ENCODE measurements at places on chromosomes 1 and 21.
A peak's percentile ranks its signal among the peaks of the same experiment; 100 is the strongest.

DNA sequence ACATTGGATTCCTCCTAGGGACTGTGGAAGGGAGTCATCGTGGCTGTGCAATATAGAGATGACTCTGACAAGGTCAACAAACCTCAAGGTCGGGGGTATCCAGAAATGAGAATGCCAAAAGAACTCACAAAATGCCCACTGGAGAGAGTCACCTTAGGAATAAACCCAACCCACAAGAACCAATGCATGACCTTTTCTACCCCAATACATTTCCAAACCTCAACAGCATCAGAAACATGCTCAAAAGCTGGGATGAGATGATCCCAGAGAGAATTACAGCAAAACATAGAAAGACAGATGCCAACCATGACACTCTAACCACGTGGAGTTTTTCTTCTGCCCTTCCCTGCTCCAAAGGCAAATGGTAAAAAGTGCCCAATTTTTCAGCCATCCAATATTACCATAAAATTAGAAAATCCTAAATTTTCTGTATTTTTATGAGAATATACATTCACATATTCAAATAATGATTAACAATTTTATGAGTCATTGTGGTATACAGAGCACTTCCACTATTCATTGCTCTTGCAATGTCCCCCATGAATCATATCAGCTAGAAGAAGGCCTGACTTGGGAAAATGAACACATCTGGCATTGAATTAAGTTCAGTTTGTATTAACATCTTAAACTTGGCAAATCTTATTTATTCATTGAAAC lies 88.2 kb upstream of the PALMD start:
- no peak for DNase-seq

DNA sequence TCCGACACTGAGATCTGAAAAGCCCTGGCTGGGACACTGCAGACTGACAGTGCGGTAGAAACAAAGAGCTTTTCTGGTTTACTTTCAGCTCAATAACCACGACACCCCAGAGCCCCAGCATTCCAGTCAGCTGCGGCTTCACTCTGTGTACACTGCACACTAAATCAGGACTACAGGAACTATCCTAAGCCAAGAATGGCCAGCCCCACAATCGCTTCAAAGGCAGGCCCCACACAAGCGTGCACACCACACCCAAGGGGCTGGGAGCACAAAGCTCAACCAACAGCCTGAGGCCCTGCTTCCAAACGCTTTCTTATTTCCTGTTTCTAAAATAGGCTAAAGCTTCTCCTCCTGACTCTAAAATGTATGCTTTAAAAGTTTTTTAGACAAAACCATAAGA lies 28.4 kb downstream of the URB1 start:
- peak; percentile 54 for DNase-seq

GRCh38 chr1:116573431-116574095 lies 2.7 kb upstream of the CD58 start:
- DNase-seq, result no peak

GRCh38 chr1:168320800-168321450 lies 40.2 kb downstream of the TBX19 start:
- no peak for DNase-seq

GRCh38 chr1:226632169-226632879 lies 83.8 kb downstream of the STUM start:
- DNase-seq, result peak; percentile 49

DNA sequence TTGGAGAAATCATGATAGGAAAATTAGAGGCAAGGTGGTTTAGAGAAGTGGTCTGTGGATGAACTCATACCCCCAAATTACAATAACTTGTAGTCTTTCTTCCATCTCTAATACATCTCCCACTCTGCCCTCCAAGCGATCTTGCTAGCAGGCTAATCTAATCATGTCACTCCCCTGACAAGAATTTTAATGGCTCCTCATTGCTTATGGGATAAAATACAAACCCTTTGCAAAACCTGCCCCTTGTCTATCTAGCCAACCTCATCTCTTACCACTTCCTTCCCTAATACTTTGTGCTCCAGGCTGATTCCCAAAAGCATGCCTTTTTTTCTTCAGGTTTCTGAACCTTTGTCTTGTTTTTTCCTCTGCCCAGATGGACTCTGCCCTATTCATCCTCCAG lies 71.3 kb upstream of the LRRN2 start:
- DNase-seq, result no peak

GRCh38 chr1:156504438-156504813 lies 3.9 kb upstream of the MEF2D start:
- DNase-seq, result peak; percentile 53

GRCh38 chr1:245718123-245718522 lies 563.3 kb downstream of the KIF26B start:
- no peak for DNase-seq

DNA sequence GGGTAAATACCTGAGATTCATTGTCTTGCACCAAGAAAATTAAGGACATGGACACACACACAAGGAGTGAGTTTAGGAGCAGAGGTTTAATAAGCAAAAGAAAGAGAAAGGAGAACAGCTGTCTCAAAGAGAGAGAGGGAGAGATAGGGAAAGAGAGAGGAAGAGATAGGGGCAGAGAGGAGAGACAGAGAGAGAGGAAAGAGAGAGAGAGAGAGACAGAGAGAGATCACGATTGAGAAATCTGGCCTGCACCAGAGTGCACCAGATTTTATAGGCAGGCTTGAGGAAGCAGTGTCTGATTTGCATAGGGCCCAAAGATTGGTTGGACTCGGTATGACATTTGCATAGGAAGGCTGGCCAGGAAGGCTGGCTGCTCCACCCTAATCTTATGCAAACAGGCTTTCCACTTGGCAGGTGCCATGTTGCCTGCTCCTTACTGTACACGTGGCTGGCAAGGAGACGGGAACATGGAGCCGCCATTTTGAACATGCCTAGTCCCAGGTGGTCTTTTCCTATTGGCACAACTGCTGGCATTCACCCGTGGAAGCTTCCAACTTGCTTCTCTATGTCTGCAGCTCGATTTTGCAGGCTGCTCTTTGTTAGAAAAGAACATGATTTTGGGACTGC lies 419.9 kb downstream of the ZP4 start:
- no peak for DNase-seq

- DNase-seq, result peak; percentile 55
Observed at GRCh38 chr1:241356519-241357365, at the start of gene RGS7. Gene RGS7, minus strand, starts transcription at chr1:241357205.

DNA sequence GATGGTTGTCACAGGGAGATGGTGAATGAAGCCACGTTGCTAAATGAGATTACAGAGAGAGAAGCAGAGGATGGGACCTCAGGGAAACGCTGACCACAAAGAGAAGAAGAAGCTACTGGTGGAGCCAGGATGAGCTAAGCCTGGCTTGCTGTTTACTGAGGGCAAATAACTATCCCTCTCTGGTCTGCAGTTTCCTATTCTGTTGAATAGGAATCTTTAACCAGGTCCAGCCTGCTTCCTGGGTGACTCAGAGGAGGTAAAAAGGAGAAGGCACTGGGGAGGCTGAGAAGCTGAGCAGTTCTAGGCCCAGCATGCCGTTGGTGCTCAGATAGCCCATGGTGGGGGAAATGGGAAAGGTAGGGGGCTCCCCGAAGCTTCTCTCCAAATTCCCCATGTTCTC lies 29.6 kb downstream of the DMBX1 start:
- no peak for DNase-seq

DNA sequence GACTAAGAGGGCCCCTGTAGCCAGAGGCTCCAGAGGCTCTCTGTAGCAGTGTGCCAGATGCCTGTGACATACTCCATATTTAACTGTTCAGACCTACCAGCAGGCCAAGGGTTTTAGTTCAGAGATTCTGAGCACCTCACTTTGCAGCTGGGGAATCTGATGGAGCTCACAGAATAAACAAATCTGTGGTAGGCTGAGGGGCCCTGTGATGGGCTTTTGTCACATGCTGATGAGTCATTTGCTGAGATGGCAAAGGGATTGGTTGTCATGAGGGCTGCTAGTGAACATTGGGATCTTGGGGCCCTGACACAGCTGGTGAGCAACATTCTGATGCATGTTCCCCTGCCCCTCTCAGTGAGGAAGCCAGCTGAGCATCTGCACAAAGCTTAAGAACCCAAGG lies 482.2 kb downstream of the CAMTA1 start:
- DNase-seq, result no peak

DNA sequence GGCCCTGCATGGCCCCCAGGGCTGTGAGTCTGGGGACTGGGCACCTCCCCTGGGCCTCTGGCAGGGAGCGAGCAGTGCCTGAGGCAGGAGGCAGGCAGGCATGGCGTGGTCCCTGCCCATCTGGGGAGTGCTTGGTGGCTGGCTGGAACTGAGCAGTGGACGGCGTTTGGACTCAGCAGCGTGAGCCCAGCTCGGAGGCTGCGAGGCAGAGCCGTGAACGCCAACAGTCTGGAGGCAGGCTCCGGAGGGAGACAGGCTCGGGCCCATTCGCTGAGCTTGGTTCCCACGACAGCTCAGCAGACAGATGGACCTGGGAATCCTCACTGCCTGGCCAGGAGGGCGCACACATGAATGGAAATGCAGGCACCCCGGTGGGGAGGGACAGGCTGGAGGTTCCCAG lies 160.7 kb upstream of the POU3F1 start:
- no peak for DNase-seq

DNA sequence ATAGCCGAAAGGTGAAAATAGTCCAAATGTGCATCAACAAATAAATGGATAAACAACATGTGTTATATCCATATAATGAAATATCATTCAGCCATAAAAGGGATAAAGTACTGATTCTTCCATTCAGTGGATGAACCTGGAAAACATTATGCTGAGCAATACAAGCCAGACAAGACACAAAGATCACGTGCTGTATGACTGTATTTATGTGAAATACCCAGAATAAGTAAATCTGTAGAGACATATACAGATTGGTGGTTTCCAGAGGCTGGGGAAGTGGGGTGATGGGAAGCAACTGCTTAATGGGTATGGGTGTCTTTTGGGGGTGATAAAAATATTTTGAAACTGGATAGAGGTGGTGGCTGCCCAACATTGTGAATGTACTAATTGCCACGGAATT lies 13.3 kb upstream of the GSTM4 start:
- DNase-seq, result no peak

GRCh38 chr1:8903410-8903809 lies 24.9 kb upstream of the ENO1 start:
- DNase-seq, result no peak

DNA sequence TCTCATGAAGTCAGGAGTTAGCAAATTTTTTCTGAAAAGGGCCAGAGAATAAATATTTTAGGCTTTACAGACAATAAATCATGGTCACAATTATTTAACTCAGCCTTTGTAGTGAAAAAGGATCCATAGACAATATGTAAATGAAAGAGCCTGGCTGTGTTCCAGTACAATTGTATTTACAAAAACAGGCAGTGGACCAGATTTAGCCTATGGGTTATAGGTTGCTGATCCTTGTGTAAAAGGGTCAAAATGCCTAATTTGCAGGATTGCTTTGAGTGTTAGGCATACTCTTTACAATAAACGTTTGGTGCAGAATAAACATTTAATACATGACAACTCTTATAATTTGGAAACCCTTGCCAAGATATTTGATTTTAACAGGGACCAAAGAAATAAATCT lies 6.5 kb downstream of the SLAMF7 start:
- no peak for DNase-seq

GRCh38 chr1:167656657-167657056 lies 26.6 kb downstream of the RCSD1 start:
- DNase-seq, result no peak

All from Peyer's patch (tissue), 4 donors.